ENCODE measurements at places on chromosomes 7 and 10.

- DNase-seq = no peak
These were observed 65.9 kb downstream of the DGKB start for GRCh38 chr7:14836571-14837189.

DNA sequence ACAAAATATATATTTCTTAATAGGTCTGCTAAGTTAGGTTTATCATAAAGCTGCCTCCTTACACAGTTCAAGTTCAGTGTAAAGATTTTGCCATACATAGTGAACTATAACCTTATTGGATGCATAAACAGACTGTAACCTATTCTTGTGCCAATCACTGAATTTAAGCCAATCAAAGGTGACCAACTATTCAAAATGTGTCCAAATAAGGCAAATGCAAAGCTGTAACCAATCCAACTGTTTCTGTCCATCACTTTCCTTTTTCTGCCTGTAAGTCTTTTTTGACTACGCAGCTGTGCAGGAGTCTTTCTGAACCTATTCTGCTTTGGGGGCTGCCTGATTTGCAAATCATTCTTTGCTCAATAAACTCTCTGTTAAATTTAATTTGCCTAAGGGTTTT is 11.6 kb upstream of the DNMBP start:
- DNase-seq = peak; percentile 18

GRCh38 chr7:23293500-23294073 is 5.6 kb upstream of the MALSU1 start:
- no peak for DNase-seq

- no peak for DNase-seq
These were observed 940 bp downstream of the NSMCE4A start for GRCh38 chr10:121974019-121974534.

Measured in B cell (primary cell).